ENCODE measurements at places on chromosomes 2 and 18.
A peak's percentile ranks its signal among the peaks of the same experiment; 100 is the strongest.

- DNase-seq = no peak
Observed at GRCh38 chr2:9756692-9757250, 86.5 kb upstream of the TAF1B start.

DNA sequence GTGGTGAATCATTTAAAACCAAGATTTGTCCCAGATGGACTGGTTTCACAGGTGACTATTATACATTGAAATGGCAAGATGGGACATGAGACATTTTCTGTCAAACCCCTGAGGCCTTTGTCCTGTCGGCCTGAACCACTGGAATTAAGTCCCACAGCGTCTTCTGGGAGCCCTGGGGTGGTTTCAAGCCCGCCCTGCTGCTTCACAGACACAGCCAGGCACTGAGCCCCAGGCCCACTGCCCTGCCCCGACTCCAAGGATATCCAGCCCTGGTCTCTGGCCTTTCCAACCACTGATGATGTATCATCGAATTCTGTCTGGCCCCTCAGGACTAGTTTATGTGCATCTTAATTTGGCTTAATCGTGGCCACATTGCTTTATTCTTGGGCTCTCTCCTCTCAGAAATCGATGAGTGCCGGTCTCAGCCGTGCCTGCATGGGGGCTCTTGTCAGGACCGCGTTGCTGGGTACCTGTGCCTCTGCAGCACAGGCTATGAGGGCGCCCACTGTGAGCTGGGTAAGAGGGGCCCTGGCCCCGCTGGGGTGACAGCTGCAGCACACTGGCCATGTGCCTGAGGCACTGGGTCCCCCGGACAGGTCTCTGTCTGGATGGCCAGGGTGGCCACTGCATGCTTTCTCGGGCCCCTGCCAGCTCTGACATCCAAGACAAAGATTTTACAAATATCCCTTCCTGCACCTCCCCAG lies 39.5 kb downstream of the MTERF4 start:
- no peak for DNase-seq

- no peak for DNase-seq
Observed at GRCh38 chr2:40213619-40214018, 238.3 kb downstream of the SLC8A1 start.

GRCh38 chr2:121833358-121833723 lies 77.9 kb downstream of the TSN start:
- DNase-seq = no peak

GRCh38 chr18:13520306-13520705 lies 206.1 kb downstream of the FAM210A start:
- no peak for DNase-seq

DNA sequence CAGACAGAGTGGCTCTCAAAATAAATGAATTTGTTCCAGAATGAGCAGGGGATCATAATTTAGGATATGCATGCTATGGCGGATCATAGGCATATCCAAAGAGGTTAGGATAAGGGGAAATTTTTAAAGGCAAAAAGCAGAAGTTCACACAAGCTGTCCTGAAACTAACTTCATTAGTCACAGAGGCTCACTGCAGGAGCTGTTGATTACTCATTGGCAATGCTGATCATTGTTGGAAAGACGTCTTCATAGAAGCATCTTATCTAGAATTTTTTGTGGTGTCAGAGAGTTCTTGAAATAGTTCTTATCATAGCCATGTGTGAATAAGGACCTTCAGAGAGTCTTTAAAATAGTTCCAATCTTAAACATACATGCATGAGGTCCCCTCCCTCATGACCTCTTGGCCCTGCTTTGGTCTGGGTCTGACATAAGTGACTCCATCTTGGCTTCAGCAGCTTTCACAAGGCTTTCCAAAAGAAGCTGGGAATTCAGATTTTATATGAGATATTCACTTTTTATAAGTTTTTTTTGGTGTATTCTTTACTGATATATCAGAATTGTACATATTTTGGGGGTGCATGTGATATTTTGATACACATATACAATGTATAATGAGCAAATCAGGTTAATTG lies 7.5 kb upstream of the CCDC195 start:
- no peak for DNase-seq

DNA sequence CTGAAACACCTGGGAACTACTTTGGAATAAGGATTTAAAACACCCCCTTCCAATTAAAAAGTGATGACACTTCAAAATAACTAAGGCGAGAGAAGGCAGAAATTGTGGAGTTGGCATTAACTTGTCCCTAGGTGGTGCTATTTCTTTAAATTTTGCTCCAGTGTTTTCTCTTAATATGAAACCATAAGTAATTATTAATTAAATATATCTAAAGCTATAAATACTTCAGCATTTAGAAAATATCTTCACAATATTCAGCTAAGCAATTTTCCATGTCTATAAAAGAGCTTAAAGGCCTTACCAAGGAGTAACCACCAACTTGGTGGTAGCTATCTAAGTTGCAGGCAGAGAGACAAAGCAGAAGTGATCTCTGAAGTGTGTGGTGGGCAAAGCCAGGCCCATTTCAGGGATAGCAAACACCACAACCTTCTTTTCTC lies 186.8 kb upstream of the PGAP1 start:
- DNase-seq = no peak

DNA sequence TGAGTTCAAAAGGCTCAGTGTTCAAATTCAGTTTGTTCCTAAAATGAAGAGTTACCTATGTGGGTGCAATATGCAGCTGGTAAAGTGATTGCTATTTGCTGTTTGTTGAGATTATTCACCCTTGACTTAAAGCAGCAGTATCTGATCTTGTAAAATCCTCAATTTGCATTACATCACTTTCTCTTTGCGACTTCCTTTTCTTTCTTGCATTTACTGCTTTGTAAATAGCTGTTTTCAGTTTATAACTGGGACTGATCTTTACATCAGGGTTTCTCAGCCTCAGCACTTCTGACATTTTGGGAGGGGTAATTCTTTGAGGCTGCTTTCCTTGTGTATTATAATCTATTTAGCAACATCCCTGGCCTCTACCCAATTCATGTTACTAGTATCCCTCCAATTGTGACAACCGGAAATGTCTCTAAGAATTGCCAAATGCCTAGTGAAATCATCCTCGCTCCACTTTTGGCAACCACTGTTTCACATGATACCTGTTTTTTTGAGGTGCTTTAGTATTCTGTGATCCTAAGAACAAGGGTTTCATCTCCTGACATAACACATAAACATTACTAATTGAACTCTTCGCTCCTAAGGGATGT lies 12.1 kb upstream of the ERCC3 start:
- no peak for DNase-seq

DNA sequence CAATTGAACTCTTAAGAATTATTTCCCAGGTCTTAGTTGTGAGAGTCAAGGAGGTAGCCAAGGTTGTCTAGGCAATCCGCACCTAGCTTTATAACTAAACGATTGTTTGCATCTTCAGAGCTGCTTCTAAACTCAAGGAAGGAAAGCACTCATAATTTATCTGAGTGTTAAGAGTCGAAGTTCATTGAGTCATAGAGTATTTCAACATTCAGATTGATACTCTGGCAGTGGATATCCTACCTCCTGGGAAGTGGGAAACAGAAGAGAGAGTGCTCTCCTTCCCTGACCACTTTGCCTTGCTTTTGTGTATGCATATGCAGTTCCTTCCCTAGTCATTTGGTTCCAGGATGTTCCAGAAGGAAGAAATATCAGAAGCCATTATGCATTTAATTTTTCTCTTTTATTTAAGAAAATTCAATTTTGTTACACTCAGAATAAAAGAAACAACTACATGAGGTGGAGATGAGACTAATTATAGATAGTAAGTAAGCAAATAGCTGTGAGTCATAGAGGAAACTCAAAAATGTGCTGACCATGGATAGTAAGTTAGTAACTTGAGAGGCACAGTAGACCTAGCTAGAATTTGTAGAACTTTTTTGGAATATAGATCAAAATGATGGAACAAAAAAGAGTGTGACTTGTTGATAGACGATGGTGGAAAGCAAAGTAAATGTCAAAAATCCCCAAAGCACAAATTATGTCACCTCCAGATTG lies 35.4 kb upstream of the FSHR start:
- no peak for DNase-seq

- DNase-seq = no peak
Observed at GRCh38 chr18:63205791-63206252, 113.7 kb downstream of the BCL2 start.

- no peak for DNase-seq
Observed at GRCh38 chr2:143640826-143641225, 511.6 kb downstream of the ARHGAP15 start.

DNA sequence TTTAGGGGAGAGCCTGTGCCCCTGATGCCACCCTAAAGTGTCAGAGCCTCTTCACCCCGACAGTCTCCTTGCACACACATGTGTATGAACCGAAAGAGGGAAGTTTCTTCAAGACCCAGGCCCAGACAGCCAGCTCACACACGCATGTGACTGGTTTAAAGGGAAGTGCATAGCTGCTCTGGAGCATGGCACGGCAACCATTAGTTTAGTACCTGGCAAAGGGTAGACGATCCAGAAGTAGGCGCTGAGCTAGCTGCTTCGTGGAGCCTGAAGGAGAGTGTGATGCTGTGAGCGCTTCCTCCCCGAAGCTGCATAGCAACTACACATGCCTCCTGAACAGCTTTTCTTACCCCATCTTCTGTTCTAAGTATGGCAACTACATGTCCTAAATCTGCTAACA lies 91.7 kb downstream of the ZCCHC2 start:
- no peak for DNase-seq

DNA sequence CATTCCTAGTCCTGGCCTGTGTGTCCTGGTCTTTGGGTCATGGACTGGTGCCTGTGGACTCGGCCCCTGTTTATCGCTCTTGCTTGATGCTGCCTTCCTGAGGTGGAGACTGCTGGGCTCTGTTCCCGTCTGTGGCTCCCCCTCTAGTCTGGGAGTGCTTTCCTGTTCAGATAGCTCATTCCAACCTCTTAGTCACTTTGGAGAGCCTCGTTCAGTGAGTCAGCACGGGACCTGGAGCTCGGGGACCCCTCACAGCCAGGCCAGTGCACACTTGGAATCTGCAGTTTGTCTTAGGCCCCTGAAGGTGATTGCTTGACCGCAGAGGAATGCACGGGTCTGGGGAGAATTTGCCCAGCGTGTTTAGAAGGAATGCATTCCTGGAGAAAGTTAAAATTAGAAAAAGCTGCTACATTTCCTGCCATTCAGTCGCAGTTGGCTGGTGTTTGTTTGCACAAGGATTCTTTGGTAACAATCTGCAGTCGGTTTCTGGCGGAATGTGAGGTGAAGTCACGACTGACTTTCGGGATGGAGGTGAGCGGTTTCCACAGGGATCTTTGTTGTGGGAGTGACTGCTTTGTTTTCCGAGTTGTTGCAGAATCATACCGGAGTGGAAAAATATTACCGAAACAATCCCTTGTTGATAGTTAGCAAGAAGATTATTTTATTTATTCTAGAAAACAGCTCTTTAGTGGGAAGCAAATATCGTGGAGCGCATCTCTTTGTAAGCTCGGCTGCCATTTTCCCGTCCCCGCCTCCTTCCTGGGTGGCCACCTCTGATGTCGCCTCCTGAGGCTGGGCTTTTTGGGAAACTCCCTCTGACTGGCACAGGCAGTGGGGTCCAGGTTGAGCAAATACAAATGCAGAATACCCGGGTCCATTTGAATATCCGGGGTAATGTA lies 29.6 kb downstream of the SH3BP4 start:
- DNase-seq = no peak

DNA sequence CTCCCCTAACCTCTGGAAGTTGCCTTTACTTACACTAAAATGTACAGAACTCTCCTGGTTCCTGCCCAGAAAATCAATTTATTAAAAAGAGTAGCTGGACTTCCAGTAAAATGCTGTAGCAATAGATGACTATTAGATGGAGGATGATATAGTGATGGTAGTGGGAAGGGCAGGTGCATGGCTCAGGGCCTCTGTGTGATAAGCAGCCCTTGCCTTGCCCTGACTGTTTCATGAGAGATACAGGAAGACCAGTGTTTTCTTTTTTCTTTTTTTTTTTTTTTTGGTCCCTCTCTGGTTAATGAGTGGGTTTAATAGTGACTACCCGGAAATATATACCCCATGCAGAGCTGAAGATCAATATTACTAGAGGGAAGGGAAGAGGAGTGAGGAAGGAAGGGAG lies 48.7 kb upstream of the NEDD4L start:
- DNase-seq = no peak

- DNase-seq = peak; percentile 2
Observed at GRCh38 chr2:237475704-237476141, 11.3 kb upstream of the MLPH start.

- DNase-seq = no peak
Observed at GRCh38 chr2:156196031-156196430, 136.5 kb downstream of the NR4A2 start.

- no peak for DNase-seq
Observed at GRCh38 chr2:207459990-207460757, 69.6 kb upstream of the CREB1 start.

DNA sequence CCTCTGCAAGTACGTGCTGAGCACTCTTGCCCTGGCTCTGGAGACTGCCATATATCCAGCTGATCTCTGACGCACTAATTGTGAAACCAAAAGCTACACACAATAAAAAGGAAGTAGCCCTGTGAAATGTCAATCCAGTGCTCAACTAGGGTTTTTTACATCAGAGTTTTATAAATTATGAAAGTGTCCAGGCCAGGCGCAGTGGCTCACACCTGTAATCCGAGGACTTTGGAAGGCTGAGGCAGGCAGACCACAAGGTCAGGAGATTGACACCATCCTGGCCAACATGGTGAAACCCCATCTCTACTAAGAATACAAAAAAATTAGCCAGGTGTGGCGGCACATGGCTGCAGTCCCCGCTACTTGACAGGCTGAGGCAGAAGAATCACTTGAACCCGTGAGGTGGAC lies 24.5 kb upstream of the PEX13 start:
- DNase-seq = no peak

- DNase-seq = no peak
Observed at GRCh38 chr2:14804902-14805301, 172.4 kb downstream of the LRATD1 start.

DNA sequence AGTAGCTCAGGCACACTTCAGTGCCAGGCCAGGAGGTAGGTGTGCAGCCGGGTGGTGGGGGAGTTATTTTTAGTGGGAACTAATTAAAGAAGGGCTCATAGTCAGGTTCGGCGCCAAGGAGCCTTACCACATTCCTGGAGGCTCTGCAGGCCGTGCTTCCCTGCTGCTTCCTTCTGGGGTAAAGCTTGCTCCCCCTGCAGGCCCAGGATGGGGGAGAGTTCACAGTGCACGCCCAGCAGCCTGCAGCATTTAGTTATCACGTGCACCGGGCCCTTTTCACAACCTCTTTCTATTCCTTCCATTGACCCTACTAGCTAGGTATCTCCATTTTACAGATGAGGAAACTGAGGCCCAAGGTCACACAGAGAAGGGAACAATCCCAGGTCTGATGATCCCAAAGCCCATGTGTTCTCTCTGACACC lies 2.5 kb downstream of the KCNF1 start:
- DNase-seq = no peak

GRCh38 chr2:85163675-85164074 lies 30.5 kb downstream of the TCF7L1 start:
- no peak for DNase-seq

- DNase-seq = no peak
Observed at GRCh38 chr2:19247186-19247585, 111.2 kb downstream of the OSR1 start.

- no peak for DNase-seq
Observed at GRCh38 chr2:240155048-240155744, 14.7 kb upstream of the OTOS start.

- no peak for DNase-seq
Observed at GRCh38 chr2:189407281-189408209, 33.7 kb upstream of the WDR75 start.

- no peak for DNase-seq
Observed at GRCh38 chr2:99488539-99489062, 1.2 kb downstream of the REV1 start.

GRCh38 chr2:20050104-20050645 lies 1.3 kb downstream of the LAPTM4A start:
- DNase-seq = no peak

GRCh38 chr2:12227941-12228608 lies 481.6 kb downstream of the LPIN1 start:
- no peak for DNase-seq

Data from stimulated activated CD8-positive, alpha-beta memory T cell treated with anti-CD3 and anti-CD28 coated beads, Interleukin-12 subunit alpha, Interleukin-12 subunit beta, amount 100 ng/mL, for 1 hour (primary cell).